ENCODE measurements at places on chromosomes 3 and 15. TPM values are rescaled to one million over a fixed set of nuclear protein-coding genes. Genes with fewer than 3 reads are reported as not detected.

The CXCR6 gene
- polyA plus RNA-seq, result not detected

The TM6SF1 gene
- polyA plus RNA-seq, result 393 TPM

The ISLR gene
- 3.0 TPM for polyA plus RNA-seq

The KIF7 gene
- 0.85 TPM for polyA plus RNA-seq

The RLBP1 gene
- not detected for polyA plus RNA-seq

The OR5K2 gene
- not detected for polyA plus RNA-seq

The FILIP1L gene
- not detected for polyA plus RNA-seq

The C3orf62 gene
- polyA plus RNA-seq, result 6.3 TPM

The HRG gene
- polyA plus RNA-seq, result not detected

The SCAANT1 gene
- polyA plus RNA-seq, result not detected

The CCNDBP1 gene
- polyA plus RNA-seq, result 186 TPM

The RASGRF1 gene
- polyA plus RNA-seq, result 42.9 TPM

The GASK1A gene
- 2.2 TPM for polyA plus RNA-seq

The PLSCR4 gene
- 15.9 TPM for polyA plus RNA-seq

The LRRC31 gene
- polyA plus RNA-seq, result 1.9 TPM

The A4GNT gene
- polyA plus RNA-seq, result not detected

The EPHA6 gene
- 2.6 TPM for polyA plus RNA-seq

The EFCC1 gene
- polyA plus RNA-seq, result not detected

The LRRC49 gene
- 345 TPM for polyA plus RNA-seq

The TMCC1 gene
- 20.1 TPM for polyA plus RNA-seq
